ENCODE measurements at places on chromosomes 1 and 21.

GRCh38 chr1:247908766-247909165, 11.3 kb upstream of the OR2T8 start:
- DNase-seq, result no peak

DNA sequence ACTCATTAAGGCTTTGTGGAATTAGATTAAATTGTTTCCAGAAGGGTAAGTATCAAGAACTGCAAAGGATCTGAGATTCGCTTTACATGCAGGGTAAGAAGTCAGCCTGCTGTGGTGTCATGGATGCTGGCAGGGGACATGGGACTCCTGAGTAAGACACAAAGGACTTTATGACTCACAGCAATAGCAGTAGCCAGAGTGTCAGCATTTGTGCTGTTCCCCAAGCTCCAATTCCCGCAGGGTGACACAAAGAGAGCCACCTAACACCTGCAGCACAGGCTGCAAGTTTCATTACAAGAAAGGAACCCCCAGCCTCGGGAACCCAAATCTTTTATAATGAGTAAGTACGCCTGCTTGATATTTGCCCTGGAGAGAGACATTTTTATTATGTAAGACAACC, 298.1 kb upstream of the POU3F1 start:
- DNase-seq, result no peak

DNA sequence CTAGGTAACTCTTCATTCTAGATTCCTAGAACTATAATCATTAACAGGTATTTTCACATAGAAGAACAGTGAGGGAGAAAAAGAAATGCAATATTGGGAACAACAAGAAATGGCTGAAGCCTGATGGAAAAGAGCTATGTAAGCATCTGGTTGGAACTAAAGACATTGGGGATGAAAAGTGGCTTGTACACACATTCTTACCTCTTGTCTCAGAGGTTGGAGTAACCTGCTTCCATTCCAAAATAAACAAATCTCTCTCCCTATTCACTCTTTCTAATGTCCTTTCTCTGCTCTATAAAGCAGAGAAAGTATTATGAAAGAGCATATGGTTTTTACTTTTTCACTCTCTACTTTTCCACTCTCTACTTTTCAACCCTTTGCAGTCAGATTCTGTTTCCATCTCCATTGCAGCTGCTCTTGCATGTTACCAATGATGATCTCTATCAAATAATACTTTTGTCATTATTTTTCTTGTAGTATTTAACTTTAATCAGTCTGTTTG, 37.5 kb downstream of the CMPK1 start:
- DNase-seq, result no peak

DNA sequence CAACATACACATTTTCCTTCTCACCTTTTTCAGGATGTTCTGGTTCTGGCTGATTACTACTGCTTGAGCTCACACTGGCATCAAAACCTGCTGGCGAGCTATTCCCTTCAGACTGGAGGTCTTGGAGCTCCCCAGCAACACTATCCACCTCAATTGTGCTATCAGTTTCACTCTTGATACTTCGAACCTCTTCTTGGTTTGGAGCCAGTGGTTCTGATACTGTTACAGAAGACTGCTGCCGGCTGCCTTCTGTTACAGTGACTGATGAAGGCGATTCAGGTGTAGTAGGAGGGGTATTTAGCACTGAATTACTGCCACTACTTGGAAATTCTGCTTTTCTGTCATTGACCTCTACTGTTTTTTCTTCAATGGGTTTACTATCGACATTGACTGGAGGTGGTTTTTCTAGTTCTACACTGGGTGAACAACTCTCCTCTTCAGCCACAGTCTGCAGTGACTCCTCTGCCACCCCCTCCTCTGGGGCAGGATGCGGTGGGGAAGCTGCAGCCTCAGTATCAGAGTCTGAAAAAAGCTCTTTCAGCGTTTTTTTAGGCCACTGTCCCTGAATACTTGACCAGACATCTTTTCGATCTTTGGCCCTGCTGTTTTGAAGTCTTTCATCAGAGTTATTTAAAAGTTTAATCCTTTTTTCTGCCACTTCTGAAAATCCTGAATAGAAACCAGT, 20.7 kb upstream of the RBM34 start:
- DNase-seq, result no peak

Measured in natural killer cell treated with Interleukin-12 subunit alpha and Interleukin-12 subunit beta and Interleukin-15 and Interleukin-18, amount 100 ng/mL, for 72 hours (primary cell).